ENCODE measurements at places on chromosomes 12 and 14.

- no peak for DNase-seq
These were observed 88.5 kb upstream of the FZD10 start for GRCh38 chr12:130073721-130074120.

DNA sequence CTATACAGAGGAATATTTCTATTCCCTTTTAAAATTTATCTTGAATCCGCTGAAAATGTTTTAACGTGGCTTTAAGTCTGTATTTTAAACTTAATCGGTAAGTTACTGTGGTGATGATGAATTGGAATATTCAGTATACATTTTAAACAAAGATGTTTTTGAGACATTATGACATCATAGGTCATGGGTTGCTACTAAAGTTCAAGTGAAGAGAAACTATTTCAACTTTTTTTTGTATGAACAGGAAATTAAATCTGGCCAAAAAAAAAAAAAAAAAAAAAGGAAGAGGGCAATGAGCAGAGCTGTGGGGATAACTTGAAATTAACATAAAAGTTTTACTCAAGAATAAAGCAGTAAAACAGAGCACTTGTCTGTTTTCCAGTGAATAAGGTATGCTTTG, 109.0 kb downstream of the PLEKHA5 start:
- no peak for DNase-seq

- DNase-seq: no peak
These were observed 147.1 kb downstream of the VRK1 start for GRCh38 chr14:96944297-96944696.

- no peak for DNase-seq
These were observed 78.0 kb downstream of the IFNG start for GRCh38 chr12:68081561-68081960.

DNA sequence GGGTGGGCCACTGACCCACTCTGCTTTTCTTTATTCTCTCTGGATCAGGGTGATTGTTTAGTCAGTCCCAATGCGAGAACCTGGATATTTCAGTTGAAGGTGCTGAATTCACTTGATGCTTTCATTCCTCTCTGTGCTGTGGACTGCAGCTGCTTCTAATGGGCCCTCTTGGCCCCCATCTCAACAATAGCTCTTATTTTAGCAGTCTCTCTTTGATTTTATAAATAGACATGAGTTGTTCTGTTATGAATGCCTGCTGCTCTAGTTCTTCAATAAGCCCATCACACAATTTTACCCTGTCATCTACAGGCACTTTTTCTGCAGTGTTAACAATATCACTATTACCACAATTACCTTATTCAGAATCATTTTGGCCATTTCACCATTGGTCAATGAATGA, 54.1 kb upstream of the YARS2 start:
- no peak for DNase-seq

DNA sequence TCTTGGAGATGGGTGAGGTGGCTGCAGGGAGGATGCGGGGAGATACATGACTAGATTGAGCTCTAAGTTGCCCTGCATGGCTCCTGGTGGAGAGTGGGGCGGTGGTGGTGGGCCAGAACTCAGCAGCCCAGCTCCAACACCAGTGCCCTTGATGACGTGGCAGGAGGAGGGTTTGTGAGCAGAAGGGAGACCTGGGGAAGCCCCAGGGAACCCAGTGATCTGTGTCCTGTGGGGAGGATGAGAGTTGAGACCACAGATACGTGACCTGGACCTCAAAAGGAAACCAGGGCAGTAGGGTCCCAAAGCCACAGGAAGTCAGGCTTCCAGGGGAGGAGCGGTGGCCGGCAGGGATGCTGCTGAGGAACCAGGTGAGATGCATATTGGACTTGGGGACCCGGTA, 989.1 kb upstream of the TMEM132C start:
- DNase-seq: no peak

GRCh38 chr12:120242275-120242799, 23.2 kb downstream of the PXN start:
- DNase-seq: no peak

GRCh38 chr12:39028382-39028781, 123.0 kb upstream of the CPNE8 start:
- no peak for DNase-seq

GRCh38 chr14:76814726-76815645, 2.3 kb upstream of the ANGEL1 start:
- DNase-seq: no peak

- DNase-seq: no peak
These were observed 107.3 kb downstream of the CACNA1C start for GRCh38 chr12:2160043-2160442.

DNA sequence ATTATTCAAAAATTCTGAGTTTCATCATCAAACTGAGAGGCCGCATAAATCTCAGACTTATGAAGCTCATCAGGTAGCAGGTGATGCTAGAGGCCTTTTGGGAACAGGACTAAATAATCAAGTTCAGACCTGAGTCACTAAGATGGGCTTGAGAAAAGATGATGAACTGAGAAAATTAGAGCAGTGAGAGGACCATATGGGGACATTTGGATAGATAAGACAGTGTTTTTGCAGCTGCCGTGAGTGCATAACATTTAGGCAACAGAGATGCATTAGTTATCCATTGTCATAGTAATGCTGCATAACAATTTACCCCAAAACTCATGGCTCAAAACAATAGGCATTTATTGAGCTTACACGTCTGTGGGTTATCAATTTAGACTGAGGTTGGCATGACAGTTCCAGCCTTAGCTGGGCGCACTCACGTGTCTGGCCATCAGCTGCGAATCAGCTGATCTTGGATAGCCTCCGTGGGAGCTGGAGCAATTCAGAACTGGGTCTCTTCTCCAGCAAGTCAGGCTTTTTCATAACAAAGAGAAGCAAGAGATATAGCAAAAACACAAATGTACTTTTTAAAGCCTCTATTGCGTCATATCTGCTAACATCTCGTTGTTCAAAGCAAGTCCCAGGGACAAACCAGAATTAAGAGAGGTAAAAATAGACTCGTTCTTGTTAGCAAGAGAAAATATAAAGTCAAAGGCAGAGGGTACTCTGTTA, 72.8 kb downstream of the CAPZA3 start:
- DNase-seq: no peak

DNA sequence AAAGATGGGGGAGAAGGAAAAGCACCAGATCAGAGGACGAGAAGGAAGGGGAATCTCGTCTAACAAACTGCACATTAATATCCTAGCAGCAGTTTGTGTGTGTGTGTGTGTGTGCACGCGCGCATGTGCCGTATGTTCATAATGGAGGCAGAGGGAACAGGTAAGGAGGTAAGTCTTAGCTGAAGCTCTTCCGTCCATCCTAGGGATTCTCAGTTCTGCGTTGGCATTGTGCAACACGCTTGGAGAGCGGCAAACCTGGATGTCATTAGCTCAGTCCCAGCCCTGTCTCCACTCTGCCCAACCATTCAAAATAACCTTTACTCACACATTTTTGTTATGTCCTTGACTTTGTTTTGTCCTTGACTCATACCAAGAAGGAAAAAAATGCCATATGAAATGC, 1.6 kb upstream of the C1R start:
- DNase-seq: no peak

DNA sequence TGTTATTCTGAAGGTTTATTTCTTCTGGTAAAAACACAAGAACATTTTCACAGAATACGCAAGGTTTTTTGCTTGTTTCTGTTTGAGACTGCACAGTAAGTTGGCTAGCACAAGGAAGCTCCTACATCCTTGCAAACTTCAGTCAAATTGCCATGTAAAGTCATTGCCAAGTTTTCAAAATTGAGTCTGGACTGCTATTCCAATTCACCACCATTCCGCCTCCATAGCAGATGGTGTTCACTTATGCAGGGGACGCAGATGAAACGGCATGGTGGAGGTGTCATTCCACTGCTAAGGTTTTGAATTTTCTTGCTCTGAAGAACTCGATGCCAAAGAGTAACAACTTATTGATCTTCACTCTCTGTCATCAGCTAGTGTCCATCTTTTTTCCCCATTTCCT, 303.9 kb upstream of the SYT1 start:
- DNase-seq: no peak

DNA sequence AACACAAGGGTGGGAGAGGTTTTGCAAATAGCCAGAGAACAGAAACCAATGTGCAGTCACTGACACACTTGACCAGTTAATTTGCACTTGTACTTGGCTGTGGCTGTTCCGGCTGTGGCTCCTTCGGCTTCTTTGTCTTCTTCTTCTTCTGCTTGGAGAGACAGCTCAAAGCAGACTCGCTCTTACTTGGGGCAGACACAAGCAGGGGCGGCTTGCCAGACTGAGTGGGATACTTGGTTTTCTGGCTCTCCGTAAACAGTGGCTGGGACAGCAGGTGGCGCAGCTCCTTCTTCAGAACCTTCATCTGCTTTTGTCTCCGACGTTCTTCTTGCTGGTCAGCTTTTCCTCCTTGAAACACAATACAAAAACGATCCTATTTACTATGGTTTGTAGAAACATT, 25.0 kb downstream of the OTUB2 start:
- DNase-seq: no peak

- no peak for DNase-seq
These were observed 1027.4 kb downstream of the FSCB start for GRCh38 chr14:43479596-43480195.

DNA sequence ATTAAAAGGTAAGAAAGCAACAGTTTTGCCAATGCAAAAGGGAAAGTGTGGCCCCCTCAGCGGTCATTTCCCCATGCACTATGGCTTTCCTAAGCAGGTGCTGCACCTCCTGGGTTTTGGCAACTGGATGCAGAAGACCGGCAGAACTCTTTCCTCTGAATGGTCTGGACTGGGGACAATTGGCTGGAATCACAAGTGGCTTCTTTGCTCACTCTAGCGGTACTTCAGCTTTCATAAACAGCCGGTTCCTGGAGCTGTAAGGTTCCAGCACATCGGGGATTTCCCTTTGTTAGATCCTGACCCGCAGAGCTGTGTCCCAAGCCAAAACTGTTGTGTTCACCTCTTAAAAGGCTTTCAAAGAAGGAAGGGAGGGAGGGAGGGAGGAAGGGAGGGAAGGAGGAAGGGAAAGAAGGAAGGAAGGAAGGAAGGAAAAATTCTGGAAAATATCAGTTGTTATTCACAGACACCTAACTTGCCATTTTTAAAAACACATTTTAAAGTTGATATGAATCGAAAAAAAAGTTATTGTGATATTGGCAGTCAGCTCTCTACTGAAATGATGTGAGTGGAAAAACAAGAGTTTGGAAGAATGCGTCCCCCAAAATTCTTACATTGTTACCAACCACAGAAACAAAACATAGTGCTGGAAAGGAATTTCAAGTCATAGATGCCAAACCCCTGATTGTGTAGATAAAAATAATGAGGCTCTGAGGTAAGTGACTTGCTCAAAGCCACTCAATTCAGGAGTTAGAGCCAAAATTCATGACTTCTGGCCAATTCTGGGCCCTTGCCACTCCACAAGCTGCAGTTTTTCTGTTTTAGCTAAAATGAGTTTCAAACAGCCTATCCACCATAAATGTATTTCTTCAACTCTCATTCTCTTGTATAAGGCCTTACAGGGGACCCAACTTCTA, 220.6 kb upstream of the HMGA2 start:
- no peak for DNase-seq

- no peak for DNase-seq
These were observed 59.4 kb upstream of the AMIGO2 start for GRCh38 chr12:47139000-47139681.

DNA sequence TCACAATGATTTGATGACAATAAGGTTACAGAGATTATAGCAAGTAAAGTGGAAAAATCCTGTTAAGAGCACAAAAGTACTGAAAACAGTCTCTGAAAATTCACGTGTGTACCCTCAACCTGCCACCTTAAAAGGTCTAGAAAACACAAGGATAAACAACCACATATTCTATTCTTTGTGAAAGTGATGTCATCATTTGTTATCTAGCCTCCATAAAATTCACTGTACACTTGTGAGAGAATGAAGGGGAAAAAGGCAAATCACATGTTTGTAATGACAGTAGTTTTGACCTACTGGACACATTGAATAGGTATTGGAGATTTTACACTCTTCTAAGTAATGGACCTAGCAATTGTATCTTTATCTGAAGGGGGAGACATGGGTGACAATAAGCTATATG, 4.0 kb downstream of the PTGDR start:
- DNase-seq: no peak

DNA sequence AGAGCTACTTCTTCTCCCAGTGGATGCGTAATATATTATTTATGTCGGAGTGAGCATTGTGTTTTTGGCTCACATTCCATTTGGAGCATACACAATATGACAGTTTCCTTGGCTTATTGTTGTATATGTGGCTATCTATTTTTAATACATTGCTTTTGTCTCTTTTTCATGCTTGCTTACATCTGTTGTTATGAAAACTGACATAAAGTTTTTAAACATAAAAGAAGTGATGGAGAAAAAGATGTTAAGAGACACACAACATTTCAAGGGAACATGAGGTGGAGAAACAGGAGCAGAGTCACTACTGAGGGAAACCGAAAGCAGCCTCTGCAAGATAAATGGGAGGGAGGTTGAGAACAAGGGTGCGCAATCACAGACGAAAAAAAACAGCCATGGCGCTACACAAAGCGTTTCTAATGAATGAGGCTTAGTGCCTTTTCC, 228.4 kb upstream of the NPAS3 start:
- no peak for DNase-seq

- peak; percentile 95 for DNase-seq
These were observed at the start of gene NACA for GRCh38 chr12:56724972-56725722. TSS of gene NACA (minus strand) at chr12:56725299. CDS start at chr12:56724521, 778 bp downstream.

DNA sequence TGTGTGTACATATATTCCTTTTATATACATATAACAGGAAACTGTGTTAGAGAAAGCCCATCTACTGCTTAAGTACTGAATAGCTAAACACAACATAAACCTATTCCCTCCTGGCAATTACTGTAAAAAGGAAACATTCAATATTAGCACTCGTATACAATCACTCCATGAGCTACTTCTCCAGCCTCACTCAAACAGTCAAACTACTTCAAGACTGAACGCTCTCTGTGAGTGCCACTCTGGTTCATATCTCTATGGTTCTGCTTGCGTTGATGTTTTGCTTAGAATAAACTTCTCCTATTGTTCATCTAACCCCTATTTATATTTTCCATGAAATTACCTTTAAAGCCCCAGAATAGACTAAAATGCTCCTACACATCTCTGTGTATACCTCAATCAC, 243.7 kb downstream of the MED13L start:
- DNase-seq: no peak

DNA sequence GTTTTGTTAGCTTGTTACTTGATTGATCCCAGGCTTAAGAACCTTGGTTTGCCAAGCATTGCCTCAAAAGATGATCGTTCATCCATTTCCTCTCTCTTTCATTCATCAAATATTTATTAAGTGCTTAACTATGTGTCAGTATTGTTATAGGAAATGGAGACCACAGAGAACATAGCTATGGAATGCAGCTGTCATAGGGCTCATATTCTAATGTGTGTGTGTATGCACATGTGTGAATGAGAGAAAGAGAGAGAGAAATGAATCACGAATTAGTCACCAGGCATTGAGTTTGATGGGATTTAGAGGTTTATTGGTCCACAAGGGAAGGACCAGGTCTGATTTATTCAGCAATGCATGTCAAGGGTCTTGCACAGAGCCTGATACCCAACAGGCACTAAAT, 71.0 kb upstream of the FBXO21 start:
- DNase-seq: no peak

- DNase-seq: no peak
These were observed 36.8 kb downstream of the DMAC2L start for GRCh38 chr14:50348933-50349332.

- no peak for DNase-seq
These were observed 23.6 kb upstream of the KCNH3 start for GRCh38 chr12:49515266-49515665.
